ENCODE measurements at places on chromosomes 5 and 9. TPM values are rescaled to one million over a fixed set of nuclear protein-coding genes. Genes with fewer than 3 reads are reported as not detected.

GPX3 gene
- 217 TPM for total RNA-seq

SH3GL2 gene
- not detected for total RNA-seq

CEL gene
- 0.62 TPM for total RNA-seq

IFNA8 gene
- total RNA-seq, result not detected

DNA sequence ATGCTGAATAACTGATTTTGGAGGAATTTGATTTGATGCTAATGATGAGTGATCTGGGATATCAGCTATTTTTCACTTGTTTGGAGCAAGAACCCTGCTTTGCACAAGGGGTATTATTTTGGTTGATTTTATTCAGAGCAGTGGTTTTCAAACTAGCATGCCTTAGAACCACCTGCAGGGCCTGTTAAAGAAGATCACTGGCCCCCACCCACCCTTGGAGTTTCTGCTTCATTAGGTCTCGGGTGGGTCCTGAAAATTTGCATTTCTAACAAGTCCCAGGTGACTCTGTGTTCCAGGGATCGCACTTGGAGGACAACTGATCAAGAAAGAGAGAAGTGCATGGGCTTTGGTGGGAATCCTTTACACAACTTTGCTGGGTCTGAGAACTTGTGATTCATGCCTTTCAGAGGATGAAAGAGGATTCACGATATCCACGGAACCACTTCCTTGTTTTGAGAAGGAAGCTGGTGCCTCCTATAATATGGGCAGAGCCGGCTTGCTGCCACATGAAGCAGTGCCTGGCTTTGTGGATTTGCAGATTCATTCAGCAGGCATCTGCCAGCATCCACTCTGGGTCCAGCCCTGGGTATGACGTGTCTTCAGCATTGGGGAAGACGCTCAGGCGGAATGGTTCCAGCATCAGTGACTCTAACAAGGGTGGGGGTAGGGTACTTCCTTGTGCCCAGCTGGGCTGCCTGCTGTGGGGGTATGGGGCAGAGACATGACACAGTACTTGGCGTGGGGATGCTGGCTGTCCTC, 106.6 kb upstream of the PITX1 start:
- no peak for DNase-seq

- no peak for DNase-seq
Observed at GRCh38 chr9:35714123-35714522, 17.9 kb downstream of the TLN1 start.

DNA sequence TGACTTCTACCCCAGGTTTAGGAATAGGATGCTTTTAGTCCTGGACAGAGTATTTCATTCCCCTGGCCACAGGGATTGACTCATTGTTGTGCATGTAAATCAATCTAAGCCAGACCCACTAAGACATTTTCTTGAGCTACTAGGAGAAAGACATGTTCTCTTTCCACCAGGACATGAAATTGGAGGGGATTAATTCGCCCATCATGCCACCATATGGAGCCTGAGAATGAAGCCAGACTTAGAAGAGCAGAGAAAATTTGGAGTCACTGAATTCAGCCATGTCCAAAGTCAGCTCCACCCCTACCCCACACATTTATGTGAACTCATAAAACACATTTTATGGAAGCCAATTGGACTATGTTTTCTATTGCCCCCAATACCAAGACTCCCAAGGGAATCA, 322.5 kb downstream of the NFIB start:
- no peak for DNase-seq

- no peak for DNase-seq
Observed at GRCh38 chr9:90921104-90921503, 119.5 kb downstream of the SYK start.

GRCh38 chr5:180080486-180081280, 9.1 kb upstream of the RNF130 start:
- DNase-seq, result no peak
